ENCODE measurements at places on chromosomes 3 and 15.

DNA sequence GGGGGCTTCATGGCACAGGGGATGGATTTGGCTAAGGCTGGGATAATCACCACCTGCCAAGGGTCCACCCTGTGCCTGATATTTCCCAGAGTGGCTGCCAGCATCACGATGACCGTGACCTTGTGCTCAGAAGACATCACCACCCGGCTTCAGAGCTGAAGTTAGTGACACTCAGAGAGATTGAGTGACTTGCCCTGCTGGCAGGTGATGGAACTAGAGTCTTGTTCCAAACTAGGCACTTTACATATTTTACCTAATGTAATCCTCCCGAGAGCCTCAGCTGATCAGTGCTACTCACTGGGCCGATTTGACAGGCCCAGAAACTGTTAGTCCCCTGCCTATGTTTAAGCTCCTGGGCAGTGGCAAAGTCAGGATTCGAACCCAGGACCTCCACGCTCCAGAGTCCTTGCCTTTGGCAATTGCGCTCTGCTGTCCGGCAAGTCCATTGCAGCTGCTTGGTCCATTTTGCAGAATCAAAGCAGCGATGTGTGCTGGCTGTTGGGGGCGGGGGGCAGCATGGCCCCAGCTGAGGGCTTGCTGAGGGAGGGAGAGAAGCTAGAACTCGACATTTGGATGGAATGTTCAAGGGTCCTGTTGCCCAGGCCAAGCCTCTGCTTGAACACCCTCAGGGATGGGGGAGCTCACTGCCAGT is 74.8 kb upstream of the GATA2 start:
- no peak for DNase-seq

- no peak for DNase-seq
Observed at GRCh38 chr15:37204692-37205091, 104.3 kb upstream of the MEIS2 start.

- DNase-seq: no peak
Observed at GRCh38 chr15:51533672-51534398, 88.7 kb downstream of the DMXL2 start.

GRCh38 chr15:89666858-89667705 is 11.8 kb upstream of the KIF7 start:
- no peak for DNase-seq

GRCh38 chr3:42012383-42012934 is 50.6 kb upstream of the ULK4 start:
- no peak for DNase-seq

- DNase-seq: no peak
Observed at GRCh38 chr3:101932326-101933068, 83.2 kb downstream of the NFKBIZ start.
